ENCODE measurements at places on chromosomes 6 and 20.

DNA sequence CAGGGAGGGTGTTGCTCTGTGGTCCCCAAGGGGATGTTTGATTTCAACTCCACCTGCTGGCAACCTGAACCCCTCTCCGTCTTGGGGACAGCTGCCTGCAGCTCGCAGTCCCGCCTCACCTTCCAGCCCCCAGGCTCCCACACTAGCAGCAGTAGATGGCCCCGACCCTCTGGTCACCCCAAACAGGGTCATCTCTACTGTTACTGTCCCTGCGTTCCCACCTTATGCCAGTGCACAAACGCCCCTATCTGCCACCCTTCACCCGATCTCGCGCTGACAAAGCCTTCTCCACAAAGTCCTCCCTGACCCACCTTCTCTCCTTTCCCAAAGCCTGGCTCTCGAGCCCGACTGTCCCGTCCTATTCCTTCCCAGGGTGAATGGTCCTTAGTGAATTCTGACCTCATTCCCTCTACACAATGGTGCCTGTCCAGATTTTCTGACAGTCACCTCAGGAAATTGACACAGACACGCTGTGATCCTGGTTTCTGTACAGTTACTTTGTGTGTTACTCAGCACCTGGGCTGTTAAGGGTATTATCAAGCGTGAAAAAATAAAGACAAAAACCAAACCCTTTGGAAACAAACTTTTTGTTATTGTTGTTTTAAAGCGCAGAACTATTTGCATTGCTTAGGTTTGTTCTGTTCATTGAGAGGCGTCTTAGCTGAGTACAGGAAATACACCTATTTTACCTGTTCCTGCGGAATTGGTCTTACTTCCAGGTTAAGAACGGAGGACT, 728 bp downstream of the FUT9 start:
- DNase-seq, result no peak

DNA sequence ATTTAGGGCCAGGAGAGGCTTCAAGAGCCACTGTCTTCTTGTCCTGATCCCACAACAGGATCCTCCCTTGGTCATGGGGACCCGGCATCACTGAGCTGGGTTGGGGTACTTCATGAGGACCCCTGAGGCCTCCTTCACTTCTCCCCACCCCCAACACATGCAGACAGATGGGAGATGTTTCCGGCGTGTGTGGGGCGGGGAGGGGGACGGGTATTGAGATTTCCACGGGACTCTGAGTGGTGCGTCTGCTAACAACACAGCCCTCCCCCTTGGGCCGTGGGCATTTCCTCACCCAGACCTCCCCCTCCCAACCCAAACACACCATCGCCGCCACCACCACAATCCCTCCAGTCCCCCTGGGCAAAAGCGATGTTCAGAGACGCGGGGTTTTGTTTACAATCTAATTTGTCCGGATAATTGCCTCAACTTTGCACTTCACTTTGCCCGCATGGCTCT, 906 bp upstream of the FOXP4 start:
- DNase-seq, result no peak

GRCh38 chr6:159726255-159726917, 920 bp upstream of the WTAP start:
- no peak for DNase-seq

GRCh38 chr20:14710951-14711350, 373.5 kb upstream of the FLRT3 start:
- no peak for DNase-seq

- no peak for DNase-seq
These were observed 293.4 kb upstream of the SPTLC3 start for GRCh38 chr20:12715371-12715770.

- no peak for DNase-seq
These were observed 30.1 kb downstream of the REPS1 start for GRCh38 chr6:138957903-138958302.

DNA sequence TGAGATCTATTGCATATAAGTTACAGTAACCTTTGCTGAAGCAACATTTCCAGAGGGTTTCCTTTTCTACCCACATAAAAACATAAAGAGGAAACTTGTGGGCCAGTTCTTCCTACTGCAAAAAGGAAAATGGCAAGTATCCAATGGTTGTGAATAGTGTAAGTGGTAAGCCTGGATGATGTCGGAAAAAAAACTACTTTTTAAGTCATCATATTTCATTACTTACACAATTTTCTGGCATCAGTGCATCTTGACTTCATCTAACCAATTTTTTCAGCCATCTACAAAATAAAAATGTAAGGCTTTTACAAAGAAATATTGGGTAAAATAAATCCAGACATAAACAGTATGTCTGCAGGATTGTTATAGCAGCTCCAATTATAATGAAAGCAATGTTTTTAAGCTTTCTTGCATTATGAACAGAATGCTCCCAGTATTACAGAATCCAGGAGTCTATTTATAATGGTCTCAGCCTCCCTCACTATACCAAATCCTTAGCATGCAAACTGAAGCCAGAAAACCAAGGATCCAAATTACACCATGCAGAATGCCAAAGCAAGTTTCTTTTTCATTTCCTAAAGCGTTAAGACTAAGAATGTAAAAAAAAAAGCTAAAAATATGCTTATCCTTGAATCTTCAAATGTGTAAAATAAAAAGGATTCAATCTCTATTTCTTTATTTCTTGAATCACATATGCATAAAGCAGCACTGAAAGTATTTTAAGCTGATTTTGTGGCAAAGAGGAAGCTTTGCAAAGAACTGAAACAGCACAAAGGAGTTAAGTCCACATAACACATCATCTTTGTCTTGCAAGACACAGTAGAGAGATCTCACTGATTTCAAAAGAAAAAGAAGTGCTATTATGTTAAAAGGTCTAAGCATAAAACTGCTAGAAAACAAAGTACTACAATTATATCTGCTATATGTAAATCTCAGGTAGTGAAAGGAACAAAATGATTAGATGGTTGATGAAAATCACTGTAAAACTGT, 126.8 kb upstream of the HMGCLL1 start:
- DNase-seq, result no peak

DNA sequence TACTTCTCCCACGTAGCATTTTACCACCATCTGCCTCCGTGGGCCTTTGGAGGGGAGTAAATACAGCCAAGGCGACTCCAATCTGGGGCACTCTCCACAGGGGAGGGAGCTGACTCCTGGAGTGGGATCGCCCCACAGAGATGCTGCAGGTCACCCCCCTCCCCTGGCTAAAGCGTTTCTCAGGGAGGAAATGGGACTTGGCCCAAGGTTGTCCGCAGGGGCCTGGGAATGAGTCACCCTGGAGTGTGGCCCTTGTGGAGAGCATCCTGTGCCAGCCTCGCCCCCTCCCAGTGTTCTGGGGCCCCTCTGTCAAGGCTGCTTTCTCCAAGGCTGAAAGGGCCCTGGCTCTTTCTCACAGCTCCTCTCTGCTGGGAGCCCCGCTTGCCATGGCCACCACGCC, 84.5 kb upstream of the QKI start:
- DNase-seq, result no peak

GRCh38 chr6:167735951-167736288, 90.8 kb upstream of the AFDN start:
- no peak for DNase-seq

DNA sequence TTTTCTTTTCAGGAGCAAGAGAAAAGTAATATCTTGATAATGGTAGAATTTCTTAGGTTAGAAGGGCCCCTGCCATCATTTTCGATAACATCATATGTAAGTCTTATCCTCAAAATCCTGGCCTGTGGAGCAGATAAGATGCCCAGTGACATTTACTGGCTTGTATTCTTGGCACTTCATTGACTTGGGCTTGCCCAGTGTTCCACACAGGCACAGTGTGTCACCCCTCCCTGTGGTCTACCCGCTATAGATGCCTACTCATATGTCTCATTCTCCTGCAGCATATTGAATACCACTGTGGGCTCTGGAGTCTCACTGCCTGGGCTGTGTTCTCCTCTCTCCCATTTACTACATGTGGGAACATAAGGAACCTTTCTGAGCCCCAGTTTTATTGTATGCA, 105.0 kb downstream of the GRM1 start:
- no peak for DNase-seq

- no peak for DNase-seq
These were observed 17.6 kb upstream of the SERPINB1 start for GRCh38 chr6:2859185-2859700.

DNA sequence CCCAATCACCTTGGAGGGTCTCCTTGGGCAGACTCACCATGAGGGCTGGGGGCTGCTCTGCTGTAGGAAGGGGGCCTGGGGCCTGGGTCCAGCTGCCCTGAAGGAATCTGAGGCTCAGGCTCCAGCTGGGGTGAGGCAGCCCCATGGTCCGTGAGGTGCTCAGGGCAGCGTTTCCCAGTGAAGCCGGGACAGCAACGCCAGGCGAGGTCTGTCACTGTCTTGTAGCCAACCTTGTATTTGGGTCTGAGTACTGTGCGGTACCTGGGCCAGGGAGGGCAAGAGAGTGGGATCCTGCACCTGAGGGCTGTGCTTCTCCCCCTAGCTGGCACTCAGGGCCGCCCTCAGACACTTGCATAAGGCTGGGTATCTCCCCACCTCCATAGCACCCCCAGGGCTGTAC, 3.0 kb downstream of the EMILIN3 start:
- DNase-seq, result no peak

DNA sequence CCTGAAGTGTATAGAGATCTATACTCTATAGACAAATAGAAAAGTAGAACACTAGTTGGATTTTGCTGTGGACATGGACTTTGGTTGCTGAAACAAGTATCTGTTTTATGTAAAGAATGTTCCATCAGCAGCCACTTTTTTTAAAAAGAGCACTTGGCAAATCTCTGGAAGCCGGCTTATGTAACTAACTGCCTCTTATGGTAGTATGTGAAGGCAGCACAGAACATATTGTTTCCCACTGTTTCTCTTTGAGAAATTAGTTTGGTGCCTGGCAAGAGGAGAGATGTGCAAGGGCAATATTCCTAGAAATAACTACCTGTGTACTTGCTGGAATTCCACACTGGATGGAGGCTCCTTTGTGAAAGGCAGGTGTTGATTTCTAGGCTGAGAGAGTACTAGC, 242.3 kb upstream of the PREP start:
- DNase-seq, result no peak

DNA sequence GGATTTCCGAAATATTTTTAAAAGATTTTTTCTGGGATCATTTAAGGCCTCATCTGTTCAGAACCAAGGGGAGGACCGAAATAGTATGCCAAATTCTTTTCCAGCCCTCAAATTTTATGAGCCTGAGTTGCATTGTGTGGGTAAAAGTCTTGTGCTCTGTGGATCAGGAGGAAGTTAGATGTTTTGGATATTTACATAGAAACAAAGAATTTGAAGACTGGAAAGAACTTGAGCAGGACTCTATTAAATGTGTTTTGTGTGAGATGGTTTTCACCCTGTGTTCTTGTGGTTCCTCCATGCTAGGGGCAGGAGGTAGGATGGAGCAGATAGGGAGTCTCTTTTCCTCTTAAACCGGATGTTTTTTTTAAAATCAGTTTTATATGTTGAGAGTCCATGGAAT, 329.1 kb downstream of the LAMA2 start:
- no peak for DNase-seq

DNA sequence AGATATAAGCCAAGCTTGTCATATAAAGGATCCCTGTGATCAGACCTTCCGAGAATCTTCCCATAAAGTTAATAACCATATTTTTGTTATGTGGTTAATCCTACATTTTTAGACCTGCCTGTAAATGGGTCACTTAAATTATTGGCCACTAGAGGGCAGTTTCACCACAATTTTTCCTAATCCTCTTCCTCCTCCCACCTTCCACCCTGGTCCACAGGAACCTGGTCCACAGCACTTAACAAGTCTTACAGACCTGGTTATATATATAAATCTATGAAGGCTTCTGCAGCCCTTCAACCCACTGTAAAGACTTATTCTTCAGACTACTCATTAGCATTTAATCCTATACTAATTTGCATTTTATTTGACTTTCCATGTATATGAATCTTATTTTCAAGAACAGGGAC, 28.3 kb downstream of the MRS2 start:
- no peak for DNase-seq

DNA sequence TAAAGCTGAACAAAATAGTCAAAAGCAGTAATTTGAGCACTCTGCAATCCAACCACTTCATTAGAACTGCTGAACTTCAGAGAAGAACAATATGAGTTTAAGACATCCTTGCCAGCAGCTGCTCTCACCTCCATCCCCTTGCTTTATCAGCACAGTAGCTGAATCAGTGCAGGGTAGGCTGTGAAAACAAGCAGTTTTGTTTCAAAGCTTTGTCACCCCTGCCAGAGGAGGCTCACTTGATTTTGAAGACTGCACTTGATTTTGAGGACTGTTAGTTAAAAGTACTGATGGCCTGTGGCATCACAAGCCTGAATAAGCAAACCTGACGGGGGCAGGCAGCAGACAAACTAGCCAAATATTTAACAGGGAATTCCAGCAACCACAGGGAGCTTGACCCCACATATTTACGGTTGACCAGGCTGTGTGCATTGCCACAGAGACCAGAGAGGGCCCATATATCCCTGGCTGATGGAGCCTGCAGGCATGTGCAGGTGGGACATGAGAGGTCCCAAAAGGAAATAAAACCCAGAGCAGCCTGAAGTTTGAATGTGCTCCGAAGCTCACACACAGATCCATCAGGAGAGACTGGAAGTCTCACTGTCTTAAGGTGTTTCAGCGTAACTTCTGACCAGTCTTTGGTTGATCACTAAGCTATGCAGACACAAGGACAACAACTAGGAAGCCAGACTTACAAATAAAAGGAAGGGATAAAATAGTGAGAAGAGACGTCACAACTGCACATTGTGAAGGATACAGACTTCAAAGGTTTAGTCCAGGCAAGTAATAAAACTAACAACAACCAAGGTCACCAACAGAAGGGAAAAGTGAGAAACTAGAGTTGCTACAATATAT, 97.4 kb downstream of the PDSS2 start:
- DNase-seq, result no peak

GRCh38 chr20:18743665-18744440, 69.7 kb upstream of the SCP2D1 start:
- DNase-seq, result no peak

DNA sequence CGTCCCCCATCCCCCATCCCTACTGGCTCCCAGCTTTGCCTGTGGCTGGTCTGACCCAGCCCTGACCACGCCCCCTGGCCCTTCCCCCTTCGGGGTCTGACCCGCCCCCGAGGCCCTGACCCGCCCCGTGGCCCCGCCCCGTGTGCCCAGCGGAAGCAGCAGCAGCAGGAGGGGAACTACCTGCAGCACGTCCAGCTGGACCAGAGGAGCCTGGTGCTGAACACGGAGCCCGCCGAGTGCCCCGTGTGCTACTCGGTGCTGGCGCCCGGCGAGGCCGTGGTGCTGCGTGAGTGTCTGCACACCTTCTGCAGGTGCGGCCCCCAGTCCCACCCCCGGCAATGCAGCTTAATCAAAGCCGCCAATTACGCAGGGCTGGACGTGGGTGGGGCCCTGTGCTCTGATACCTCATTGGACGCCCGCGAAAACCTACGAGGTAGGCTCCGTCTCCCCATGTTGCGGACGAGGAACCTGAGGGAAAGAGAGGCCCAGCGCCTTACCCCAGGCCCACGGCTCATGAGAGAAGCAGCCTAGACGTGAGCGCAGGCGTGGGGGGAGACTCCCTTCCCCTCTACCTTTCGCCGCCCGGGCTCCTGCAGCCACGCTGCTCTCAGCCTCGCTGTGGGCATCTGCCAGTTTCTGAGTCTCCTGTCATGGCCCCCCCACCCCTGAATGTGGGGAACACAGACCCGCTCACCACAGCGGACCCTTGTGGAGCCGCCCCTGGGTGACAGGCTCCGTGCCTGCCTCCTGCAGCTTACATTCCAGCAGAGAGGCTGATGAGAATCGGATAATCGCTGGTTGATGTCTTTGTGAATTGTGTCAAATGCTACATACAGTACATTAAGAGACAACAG, 12.8 kb downstream of the RBCK1 start:
- no peak for DNase-seq
